ENCODE measurements at places on chromosomes 4 and X.

DNA sequence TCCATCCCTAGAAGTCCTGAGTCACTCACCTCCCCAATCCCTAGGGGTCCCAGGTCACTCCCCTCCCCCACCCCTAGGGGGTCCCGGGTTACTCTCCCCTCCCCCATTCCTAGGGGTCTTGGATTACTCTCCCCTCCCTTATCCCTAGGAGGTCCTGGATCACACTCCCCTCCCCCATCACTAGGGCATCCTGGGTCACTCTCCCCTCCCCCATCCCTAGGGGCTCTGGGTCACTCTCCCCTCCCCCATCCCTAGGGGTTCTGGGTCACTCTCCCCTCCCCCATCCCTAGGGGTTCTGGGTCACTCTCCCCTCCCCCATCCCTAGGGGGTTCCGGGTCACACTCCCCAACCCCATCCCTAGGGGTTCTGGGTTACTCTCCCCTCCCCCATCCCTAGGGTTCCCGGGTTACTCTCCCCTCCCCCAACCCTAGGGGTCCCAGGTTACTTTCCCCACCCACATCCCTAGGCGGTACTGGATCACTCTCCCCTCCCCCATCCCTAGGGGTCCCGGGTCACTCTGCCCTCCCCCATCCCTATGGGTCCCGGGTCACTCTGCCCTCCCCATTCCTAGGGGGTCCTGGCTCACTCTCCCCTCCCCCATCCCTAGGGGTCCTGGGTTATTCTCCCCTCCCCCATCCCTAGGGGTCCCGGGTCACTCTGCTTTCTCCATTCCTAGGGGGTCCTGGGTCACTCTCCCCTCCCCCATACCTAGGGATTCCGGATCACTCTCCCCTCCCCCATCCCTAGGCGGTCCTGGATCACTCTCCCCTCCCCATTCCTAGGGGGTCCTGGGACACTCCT, 2.1 kb downstream of the ASMTL start:
- DNase-seq = no peak

GRCh38 chrX:22060415-22061280, 28.5 kb downstream of the PHEX start:
- no peak for DNase-seq

- no peak for DNase-seq
Observed at GRCh38 chr4:8730159-8730558, 137.6 kb downstream of the CPZ start.

DNA sequence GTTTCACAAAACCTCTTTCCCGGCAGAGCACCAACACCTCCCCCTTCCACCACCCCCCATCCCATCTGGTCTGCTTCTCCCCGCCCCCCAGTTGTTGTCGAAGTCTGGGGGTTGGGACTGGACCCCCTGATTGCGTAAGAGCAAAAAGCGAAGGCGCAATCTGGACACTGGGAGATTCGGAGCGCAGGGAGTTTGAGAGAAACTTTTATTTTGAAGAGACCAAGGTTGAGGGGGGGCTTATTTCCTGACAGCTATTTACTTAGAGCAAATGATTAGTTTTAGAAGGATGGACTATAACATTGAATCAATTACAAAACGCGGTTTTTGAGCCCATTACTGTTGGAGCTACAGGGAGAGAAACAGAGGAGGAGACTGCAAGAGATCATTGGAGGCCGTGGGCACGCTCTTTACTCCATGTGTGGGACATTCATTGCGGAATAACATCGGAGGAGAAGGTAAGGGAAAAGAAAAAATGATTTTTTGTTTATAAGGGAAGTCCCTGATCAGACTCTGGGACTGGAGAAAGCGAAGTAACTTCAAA, at the start of gene PDGFRA:
Gene PDGFRA (plus strand): TSS at position 333 of the 541 bp plus-strand sequence. CDS start 29,476 bp downstream, outside the sequence.
- no peak for DNase-seq

- no peak for DNase-seq
Observed at GRCh38 chr4:83516042-83516772, 19.7 kb upstream of the GPAT3 start.

- no peak for DNase-seq
Observed at GRCh38 chrX:69282893-69283690, 117.8 kb upstream of the PJA1 start.

- DNase-seq = no peak
Observed at GRCh38 chr4:87025614-87026041, 90.8 kb downstream of the AFF1 start.

- DNase-seq = no peak
Observed at GRCh38 chrX:373641-374471, 12.9 kb downstream of the PPP2R3B start.

Measured in NCI-H2029 (cell line).